ENCODE measurements at places on chromosomes 12 and 14.

GRCh38 chr12:117059156-117059555, 40.1 kb downstream of the TESC start:
- no peak for DNase-seq

DNA sequence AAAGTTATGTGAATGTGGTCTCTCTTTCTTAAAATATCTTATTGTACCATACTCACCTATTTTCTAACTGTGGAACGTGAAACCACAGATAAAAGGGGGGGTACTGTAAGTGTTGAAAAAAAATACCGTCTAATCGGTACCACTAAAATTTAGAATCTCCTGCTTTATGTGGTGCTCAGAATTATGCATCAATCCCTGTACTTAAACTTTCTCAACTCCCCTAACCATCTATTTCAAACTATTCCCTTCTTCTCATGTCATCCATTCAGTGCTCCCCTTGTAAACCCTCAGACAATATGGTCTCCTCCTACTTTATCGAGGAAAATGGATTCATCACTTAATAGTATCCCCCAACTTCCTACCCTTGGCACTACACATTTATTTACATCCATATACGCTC, 23.7 kb downstream of the DEPDC4 start:
- no peak for DNase-seq

GRCh38 chr14:72893636-72894322, at the start of gene DPF3:
Gene DPF3 (minus strand): TSS chr14:72894101. CDS start chr14:72894088, 13 bp downstream.
- peak; percentile 95 for DNase-seq

DNA sequence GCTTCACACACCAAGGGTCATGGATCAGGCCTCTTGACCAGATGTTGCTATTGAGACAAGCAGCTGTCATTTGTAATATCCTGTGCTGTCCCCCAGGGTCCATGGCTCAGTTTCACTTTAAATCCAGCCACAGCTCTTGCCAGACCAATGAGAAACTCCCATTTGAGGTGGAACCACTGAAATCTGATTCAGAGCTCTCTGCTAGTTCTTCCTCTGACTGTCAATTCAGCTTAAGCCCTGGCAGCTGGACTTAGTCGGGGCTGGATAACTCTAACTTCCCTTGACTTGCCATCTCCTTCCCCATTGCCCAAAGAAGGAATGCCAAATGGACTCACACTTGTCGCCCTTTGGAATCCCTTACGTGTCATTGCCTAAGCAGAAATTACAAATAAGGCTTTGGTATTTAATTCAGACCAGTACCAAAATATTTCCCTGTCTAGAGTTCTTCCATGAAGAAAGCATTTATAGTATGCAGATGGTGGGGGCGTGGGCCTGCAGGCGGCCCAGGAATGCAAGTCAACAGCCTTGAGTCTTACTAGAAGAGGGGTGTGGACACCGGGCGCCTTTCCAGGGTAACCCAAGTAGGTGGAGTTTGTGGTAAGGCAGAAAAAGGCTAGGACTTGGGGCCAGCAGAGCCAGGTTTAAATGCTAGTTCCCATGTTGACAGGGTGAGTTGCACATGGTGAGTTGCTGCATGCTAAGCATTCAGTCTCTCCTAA, 96.9 kb upstream of the TMPO start:
- DNase-seq: no peak

- no peak for DNase-seq
Observed at GRCh38 chr14:33899723-33900341, 51.0 kb downstream of the EGLN3 start.

- no peak for DNase-seq
Observed at GRCh38 chr14:91996948-91997371, 42.9 kb downstream of the TRIP11 start.

- no peak for DNase-seq
Observed at GRCh38 chr12:117046011-117046369, 53.2 kb downstream of the TESC start.

DNA sequence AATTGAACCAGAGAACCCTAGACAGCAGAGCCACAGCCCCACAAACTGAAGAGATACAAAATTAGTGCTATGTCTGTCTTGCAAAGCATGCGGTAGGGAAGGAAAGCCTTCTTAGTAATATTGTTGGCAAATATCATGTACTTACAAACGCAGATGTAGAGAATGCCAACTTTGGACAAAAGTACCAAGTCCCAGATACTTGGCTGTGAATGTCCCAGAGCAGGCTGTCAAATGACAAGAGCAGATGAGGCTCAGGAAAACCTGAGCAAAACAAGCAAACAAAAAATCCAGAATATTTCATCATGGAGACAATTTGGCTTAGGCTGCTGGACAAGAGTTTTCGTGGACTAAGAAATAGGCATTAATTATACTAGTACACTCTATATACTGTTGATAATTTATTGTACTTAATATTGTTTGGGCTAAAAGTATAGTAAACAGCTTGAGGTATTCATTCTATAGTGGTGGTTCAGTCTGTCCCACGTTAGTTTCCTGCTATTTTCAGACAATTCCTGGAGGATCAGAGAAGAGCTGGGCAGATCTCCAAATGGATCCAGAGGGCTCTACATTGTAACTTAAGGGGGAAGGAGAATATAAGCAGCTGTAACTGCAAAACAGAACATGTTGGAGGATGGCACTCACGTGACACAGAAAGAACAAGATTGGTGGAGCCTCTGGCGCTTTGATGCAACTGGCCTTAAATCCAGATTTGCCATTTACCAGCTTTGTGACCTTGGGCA, 329.8 kb downstream of the ATP23 start:
- no peak for DNase-seq

DNA sequence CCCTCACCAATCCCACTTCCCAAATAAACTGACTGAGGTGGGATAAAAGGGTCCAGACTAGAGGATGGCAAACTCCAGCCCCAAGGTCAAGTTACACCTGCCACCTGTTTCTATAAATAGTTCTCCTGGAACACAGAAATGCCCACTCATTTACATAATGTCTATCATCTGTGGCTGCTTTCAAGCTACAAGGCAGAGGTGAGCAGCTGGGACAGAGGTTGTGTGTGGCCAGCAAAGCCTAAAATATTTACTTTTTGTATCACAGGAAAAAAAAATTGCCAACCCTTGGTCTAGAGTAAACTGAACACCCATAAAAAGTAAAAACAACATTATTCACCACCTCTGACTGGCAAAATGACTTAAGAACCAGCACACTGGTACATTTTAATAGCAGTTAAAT, 269.4 kb downstream of the RGS6 start:
- no peak for DNase-seq

DNA sequence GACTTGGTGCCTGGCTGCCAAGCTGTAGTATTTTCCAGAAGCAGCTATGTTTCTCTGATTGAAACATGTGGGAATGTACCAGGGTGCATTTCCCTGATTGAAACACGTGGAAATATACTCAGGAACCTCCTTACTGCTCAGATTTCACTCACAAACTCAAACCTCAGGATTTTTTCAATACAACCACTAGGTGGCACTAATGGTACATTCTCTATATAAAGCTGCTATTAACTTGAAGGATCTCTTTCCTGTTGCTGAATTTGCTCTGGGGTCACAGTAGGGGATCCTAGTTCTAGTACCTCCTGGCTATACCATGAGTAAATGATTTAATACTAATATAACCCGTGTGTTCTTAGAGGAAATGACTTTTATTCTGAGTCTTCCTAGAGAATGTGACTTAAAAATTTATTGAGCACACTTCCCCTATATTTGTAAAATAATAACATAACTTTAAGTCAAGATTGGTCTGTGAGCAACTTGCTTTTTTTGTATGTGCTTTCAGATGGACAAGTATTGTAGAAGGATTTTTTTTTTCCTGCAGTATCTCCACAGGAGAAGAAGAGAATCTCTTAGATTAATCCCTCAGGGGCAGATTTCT, 173.8 kb upstream of the MIS18BP1 start:
- no peak for DNase-seq

- DNase-seq: no peak
Observed at GRCh38 chr12:64304571-64304970, 82.5 kb upstream of the KICS2 start.

DNA sequence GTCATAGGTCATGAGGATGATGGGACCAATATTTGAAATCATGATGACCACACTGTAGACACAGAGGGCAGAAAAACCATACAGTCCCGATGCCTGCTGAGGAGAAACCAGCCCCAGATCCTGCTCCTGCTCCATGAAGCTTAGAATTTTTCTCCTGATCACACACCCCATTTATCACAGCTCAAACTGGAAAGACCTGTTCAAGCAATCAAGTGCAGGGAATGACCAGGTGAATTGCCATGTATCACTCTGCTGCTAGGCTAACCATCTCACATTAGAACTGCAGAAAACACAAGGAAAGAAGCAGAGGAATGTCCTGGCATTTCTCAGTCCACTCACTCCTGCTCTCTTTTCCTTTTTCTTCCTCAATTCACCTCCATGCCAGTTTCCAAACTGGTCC, 18.1 kb downstream of the MANSC1 start:
- DNase-seq: no peak

DNA sequence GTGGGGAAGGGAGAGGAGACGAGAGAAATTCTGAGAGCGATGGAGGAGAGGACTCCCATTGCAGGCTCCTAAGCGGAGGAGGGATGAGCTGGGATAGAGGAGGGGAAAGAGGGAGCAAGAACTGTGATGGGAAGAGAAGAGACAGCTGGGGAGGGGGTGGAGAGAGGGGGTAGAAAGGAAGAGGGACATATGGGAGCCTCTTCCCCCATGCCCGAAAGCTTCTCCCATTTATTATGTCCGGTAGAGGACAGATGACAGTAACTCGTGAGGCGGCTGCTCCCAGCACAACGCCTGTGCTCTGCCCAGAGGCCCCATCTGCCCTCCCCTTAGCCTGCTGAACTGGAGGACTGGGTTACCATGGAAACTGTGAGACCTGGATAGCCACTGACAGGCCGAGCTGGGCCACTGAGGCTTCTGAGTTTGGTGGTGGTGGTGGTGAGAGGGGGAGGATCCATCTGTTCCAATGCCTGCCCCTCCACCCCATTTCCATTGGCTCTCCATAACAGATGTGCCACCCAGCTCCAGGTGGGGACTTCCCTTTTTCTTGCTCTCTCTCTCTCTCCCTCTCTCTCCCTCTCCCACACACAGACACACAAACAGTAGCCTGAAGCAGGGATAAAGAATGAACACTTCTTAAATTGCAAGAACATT, 8.3 kb downstream of the CPNE6 start:
- no peak for DNase-seq

DNA sequence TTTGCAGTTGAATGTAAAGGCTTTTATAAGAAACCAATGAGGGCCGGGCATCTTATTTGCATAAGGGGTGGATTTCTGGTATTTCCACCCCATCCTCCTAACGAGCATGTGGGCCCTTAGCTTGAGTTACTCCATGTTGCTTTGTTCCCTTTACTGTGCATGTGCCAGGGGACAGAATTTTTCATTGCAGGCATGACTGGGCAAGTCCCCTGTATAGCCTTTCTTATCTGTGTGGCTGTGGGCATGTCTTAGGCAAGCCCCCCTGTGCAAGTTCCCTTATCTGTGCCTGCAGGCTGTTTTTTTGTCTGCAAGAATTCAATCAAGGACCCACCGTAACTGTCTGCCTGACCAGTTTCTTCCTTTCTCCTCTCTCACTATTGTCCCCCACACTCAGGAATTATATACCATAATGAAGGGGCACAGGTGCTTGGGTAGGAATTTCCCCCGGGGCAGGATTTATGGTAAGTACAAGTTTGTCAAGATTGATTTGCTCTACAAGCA, 152.2 kb upstream of the CNOT2 start:
- no peak for DNase-seq

Data from stimulated activated CD4-positive, alpha-beta T cell treated with anti-CD3 and anti-CD28 coated beads, Interleukin-2, amount 100 ng/mL, for 24 hours (primary cell).